COR-L47 (cell line): ENCODE measurements at places on chromosomes 7 and 10.

DNA sequence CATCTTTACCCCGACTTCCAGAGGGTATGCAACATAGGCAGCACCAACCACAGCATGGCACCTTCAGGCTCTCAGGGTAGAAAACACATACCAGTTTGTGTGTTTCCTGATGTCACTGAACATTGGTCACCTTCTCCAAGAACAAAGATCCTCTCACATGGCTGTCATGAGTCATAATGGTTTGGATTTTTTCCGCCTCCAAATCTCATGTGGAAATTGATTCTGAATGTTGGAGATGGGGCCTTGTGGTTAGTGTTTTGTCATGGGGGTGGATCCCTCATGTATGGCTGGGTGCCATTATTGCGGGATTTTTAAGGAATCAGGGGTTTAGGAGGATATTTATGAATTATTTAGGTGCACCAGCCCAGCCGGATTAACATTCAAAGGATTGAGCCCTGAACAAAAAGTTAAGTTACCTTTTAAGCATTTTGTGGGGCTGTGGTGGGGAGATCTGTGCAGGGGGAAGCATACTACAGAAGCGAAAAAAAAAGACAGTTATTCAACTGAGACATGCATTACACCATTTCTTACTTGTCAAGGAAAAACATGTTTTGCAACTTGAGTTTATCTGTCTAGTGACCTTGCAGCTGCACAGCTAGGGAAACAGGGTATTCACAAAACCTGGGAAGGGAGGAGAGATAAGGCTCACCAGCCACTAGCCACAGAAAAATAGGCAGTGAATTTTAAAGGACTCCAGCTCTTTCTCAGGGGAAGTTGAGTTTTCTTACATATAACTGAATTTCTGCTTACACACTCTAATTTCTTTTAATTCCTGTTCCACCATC is 774.1 kb upstream of the AUTS2 start:
- no peak for DNase-seq

GRCh38 chr10:82310839-82311238 is 435.8 kb downstream of the NRG3 start:
- no peak for DNase-seq

- DNase-seq, result peak; percentile 11
Observed at GRCh38 chr10:75660823-75661222, 229.4 kb downstream of the LRMDA start.

DNA sequence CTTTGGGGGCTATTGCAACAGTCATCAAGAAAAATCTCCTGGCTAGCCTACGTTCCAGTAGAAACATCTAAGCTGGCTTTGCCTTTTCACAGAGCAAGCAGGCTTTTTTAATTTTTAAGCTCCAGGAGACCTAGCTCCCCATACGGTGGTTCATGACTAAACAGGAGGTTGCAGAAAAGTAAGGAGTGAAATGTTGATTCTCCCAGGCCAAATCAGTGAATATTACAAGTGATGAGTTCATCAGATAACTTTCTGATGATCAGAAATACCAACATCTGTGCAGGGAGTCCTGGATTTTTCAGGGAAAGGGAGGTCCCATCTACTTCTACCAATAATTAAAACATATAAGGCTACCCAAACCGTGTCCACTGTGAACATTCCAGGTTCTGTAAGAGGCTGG is 477.3 kb upstream of the CELF2 start:
- DNase-seq, result no peak

- DNase-seq, result no peak
Observed at GRCh38 chr7:87427288-87427687, 48.2 kb downstream of the ABCB4 start.

DNA sequence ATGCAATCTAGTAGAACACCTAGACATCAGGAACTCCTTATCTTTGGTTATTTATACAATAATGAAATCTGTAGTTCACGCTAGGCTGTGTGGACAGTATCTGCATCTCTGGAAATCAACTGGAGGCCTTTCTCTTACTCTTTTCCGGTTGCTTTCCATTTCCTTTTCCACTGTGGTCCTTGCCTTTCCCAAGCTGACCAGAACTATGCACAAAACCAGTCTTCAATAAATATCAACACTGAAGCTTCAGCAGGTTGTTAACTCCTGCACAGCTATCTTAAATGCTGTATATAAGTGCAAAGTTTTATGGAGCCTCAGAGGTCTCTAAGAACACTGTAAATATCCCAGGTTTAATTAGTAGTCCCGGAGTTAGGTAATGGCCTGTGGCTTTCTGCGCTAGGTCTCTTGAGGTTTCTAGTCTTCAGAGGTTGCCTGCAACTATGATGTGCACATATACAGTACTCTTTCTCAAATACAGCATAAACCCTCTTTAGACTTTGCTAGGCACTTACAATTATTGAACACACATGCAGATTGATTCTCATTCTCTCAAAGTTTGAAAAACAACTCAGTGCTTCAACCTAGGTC is 2.4 kb downstream of the KLLN start:
- DNase-seq, result no peak

DNA sequence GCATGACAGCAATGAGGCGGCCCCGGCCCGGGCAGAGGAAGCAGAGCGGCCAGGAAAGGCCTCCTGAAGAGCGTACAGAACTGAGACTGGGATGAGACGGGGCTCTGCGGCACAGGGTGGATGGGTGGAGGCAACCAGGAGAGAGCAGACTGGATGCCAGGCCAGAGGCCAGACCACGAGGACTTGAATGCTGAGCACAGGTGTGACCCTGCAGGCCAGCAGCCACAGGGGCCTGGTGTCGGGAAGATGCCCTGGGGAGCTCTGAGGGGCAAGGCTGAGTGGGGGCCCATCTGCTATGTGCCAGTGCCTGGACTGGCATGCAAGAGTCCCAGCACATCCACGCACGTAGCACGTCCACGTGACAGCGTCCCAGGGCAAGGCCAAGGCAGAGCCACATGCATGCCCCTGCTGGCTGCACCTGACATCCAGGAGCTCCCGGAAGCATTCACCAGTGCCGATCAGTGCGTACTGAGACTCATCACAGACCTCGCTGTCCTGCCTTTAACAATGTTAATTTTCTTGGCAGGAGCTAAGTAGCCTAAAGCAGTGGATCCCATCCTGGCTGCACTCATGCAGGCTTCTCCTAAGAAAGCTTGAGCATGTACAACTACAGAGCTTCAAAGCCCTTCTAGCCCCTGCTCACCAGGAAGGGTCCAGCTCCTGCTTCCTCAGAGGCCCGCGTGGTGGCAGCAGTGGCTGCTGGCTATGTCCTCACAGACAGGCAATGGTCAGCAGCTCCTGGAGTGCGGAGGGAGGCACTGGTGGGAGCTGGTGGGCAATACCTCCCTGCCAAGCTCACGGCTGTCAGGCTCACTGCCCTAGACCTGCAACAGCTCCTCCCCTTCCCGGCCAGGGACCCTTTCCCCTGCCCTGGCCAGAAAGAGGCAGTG is 18.0 kb downstream of the GRID1 start:
- no peak for DNase-seq

GRCh38 chr7:12423355-12423996 is 19.8 kb upstream of the VWDE start:
- DNase-seq, result no peak
